Naive B cell (primary cell): ENCODE measurements at places on chromosomes 11 and 22. TPM values are rescaled to one million over a fixed set of nuclear protein-coding genes. Genes with fewer than 3 reads are reported as not detected.

- H3K4me3 ChIP-seq: no peak overlapping the region
- no peaks in the 10 kb centered on the region for H3K27me3 ChIP-seq
- H3K27ac ChIP-seq: no peak overlapping the region
- DNase-seq: no peak
Observed at GRCh38 chr11:86558207-86558606, 114.2 kb downstream of the ME3 start.

GRCh38 chr11:19472679-19473078, 231.9 kb upstream of the E2F8 start:
- DNase-seq: no peak
- peaks cover 6% of the 10 kb centered on the region for H3K27me3 ChIP-seq
- no peak overlapping the region for H3K27ac ChIP-seq
- no peaks in the 10 kb centered on the region for H3K4me1 ChIP-seq

GRCh38 chr11:79686703-79687419, 246.0 kb upstream of the TENM4 start:
- H3K27me3 ChIP-seq: no peaks in the 10 kb centered on the region
- H3K4me3 ChIP-seq: no peak overlapping the region
- DNase-seq: no peak

CDC42BPG gene
- not detected for polyA plus RNA-seq

TECTA gene
- polyA plus RNA-seq: not detected
